ENCODE measurements at places on chromosomes 5 and 9.
A peak's percentile ranks its signal among the peaks of the same experiment; 100 is the strongest.

DNA sequence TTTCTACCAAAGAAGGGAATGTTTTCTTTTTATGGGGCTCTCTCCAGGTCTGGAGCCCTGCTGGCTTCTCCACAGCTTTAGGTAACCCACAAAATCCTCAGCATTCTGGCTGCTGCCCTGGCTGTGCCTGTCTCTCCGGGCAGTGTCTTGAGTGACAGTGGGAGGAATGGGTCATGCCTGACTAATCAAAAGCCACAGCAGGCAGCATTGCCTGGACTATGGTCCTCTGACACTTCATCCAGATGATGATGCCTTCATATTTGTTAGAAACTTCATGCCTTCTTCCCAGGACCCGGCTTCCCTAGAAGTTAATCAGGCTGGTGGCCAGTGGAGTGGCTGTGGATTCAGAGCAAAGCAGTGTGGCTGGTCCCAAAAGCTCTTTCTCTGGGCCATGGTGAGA, 32.2 kb upstream of the TGFBI start:
- DNase-seq: no peak

DNA sequence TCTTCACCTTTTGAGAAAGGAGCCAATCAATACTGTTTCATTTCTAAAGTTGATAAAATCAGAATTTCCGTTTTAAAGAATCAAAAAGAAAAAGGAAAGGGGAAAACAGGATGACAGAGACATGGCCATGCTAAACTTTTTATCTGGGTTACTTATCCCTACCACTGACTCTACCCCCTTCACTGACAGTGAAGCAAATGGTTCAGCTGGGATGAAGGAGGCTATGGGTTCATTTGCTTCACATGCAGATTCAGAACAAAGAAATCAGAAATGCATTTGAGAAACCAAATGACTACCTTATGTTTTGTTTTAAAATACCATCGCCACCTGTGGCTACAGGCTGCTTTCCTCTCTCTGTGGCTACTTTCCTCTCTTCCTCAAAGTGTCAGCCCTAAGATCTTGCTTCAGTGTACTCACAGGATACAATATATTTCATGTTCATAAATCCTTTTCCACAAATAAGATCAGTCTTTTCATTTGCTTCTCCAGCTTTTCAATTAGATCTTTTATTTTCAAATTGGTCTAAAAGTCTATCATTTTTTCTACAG, 53.3 kb downstream of the LPAR1 start:
- no peak for DNase-seq

GRCh38 chr9:22286661-22287060, 160.0 kb upstream of the DMRTA1 start:
- DNase-seq: no peak

GRCh38 chr5:128636361-128636760, 98.3 kb upstream of the FBN2 start:
- no peak for DNase-seq

DNA sequence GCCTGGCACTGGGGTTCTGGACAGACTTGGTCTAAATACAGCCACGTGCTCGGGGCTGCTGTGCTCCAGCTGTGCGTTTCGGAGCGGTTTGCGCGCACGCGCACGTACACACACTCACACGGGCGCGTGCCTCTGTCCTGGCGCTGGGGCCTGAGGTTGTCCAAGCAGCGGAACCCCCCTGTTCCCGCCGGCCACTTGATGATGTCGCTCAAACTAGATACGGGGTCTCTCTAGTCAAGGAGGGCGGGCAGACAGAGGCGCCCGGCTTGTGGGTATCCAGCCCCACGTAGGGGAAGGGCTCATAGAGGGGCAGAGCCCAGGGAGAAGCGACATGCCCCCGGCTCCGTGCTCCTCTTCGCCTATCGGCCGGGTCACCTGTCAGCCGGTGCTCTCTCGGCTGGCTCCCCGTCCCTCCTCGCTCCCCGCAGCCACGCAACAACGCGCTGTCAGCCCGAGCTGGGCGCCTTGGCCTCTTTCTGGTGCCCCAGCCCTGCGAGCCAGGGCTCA, 8.9 kb downstream of the NR2F1-AS1 start:
- DNase-seq: peak; percentile 81

DNA sequence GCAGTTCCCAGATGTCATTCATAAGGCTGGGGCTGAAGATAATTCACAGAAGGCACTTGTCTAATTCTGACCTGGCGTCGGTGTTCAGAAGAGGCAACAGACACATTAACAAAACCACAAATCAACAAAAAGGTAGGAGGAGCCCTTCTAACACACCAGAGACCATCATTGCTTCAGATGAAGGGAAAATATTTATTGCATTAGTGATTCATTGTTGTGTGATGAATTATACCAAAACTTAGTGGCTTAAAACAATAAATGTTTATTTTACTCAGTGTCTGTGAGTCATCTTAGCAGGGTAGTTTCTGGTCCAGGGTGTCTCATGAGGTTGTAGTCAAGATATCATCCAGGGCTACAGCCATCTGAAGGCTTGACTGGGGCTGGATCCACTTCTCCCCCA, 91.3 kb upstream of the KIF2A start:
- DNase-seq: no peak

- no peak for DNase-seq
Observed at GRCh38 chr5:13552361-13552760, 392.1 kb downstream of the DNAH5 start.

GRCh38 chr9:72322678-72323077, 42.3 kb downstream of the ZFAND5 start:
- no peak for DNase-seq

DNA sequence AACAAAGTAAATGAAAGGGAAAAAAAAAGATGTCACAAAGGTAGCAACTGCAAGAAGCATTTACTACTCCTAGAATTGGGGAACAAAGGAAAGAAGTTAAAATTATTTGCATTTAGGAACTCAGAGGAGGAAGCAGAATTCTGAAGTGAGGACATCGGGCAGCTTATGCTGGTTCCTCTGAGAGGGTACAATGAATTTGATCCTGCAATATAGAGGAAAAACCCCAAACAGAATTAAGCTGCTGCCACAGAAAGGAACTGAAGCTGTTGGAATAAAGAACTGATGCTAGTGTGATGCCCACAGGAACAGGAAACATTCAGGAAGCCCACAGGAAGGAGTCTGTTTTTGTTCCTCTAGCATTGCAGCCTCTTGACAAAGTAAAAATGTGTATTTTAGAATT, 22.3 kb upstream of the TBCA start:
- no peak for DNase-seq

Measured in retina (tissue), 1 donor.